Activated CD8-positive, alpha-beta memory T cell treated with anti-CD3 and anti-CD28 coated beads for 1 hour (primary cell): ENCODE measurements at places on chromosomes 12 and 14.

- no peak for DNase-seq
Observed at GRCh38 chr12:43072431-43072830, 479.6 kb downstream of the ADAMTS20 start.

- no peak for DNase-seq
Observed at GRCh38 chr12:19045426-19045825, 84.1 kb upstream of the PLEKHA5 start.

DNA sequence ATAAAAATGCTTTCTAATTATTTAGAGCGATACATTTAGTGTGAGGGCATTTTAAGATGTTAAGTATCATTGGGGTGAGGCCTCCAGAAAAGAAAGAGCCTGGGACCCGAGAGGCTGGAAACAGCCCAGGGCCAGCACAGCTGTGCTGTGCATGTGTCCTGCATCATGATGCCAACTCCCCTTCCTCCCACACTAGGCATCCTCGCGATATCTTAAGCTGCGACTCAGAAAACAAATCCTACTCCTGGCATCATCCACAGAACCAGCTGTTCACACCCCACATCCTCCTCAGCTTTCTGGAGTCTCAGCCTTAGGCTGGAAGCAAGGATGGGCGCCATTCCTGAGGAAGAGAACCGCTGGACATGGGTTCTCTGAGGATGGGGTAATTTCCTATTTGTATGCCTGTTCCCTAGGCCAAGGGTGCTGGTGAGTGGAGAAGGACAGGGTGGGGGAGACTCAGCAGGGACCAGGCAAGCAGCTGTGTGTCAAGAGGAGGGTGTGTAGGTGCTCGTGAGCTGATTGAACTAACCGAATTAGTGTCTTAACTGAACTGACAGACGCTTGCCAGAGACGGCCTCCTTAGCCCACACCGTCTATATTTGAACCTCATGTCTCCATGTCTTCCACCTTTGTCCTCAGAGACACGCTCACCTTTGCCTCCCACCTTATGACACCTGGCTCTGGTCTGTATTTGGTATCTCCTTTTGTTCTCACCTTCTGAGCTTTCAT, 15.6 kb upstream of the MCRS1 start:
- DNase-seq: no peak

GRCh38 chr12:47417955-47418354, 287.9 kb downstream of the RPAP3 start:
- no peak for DNase-seq

DNA sequence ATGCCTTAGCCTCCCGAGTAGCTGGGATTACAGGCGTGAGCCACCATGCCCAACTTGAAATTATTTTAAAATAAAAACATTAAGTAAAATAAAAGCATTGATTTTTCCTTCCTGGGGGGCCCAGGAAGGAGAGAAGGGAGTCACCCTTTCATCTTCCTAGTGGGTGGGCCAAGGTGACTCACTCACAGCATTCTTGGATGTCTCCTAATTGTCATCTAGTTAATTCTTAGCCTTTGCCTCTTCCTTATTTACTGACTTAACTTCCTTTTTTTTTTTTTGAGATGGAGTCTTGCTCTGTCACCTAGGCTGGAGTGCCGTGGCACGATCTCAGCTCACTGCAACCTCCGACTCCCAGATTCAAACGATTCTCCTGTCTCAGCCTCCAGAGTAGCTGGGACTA, 29.2 kb downstream of the TMEM120B start:
- no peak for DNase-seq

DNA sequence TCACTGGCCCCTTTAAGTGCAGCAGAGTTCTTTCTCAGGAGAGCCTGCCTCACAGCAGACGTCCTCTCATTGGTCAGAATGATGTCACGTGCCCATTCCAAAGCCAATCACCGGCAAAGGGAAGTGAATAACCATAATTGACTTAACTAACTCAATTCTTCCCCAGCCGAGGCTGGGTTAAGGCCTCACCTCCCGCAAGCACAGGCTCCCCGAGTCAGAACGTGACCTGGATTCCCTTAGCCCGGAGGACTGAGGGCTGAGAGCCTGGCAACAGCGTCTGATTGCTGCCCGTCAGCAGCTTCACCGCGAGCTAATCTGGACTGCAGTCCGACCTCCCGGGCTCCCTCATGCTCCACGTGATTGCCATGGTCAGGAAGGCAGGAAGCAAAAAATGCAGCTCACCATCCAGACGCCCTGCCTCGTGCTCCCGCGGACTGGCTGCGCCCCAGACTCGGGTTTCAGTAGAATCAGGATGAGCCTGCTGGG, 92.1 kb upstream of the FZD10 start:
- DNase-seq: no peak

DNA sequence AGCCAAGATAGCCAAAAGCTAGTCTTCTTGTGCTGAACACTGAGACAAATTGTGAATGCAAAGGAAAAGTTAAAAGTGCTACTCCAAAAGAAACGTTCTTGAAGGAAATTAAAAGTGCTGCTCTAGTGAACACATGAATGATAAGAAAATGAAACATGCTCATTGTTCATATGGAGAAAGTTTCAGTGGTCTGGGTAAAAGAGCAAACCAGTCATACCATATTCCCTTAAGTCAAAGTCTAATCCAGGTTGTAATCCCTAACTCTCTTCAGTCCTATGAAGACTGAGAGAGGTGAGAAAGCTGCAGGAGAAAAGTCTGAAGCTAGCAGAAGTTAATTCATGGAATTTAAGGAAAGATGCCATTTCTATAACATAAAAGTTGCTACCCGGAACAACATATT, 121.5 kb downstream of the MNAT1 start:
- no peak for DNase-seq

- no peak for DNase-seq
Observed at GRCh38 chr14:100861937-100862247, 36.0 kb downstream of the MEG3 start.

GRCh38 chr14:89794096-89794495, 160.4 kb downstream of the EFCAB11 start:
- no peak for DNase-seq

DNA sequence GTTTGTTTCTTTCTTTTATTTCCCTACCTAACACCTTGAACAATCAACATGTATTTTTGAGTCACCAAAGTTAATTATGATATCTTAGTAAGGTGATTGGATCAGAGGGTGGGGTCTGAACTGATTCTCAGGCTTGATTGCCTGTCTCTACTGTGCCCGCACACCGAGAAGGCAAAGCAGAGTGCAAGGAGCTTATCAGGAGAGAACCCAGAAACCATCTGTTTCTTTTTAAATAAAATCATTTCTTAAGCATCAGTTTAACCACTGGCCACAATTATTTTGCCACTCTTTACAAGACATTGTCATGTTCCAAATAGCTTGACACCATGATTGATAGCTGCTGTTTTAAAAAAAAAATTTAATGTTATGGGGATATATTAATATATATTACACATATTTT, 3.1 kb downstream of the GARIN2 start:
- DNase-seq: no peak
